Mesenteric fat pad (tissue), 1 donor: ENCODE measurements at places on chromosomes 12 and 14. TPM values are rescaled to one million over a fixed set of nuclear protein-coding genes. Genes with fewer than 3 reads are reported as not detected.

The ERO1A gene
- total RNA-seq: 37.8 TPM

The FAM181A gene
- not detected for total RNA-seq

The EXD2 gene
- 27.5 TPM for total RNA-seq

The OTOGL gene
- not detected for total RNA-seq

The ASCL1 gene
- total RNA-seq: not detected

The SCN8A gene
- total RNA-seq: 1.2 TPM

The KCTD10 gene
- 103 TPM for total RNA-seq

The EML5 gene
- total RNA-seq: 0.13 TPM

The CHGA gene
- 0.22 TPM for total RNA-seq

The TOMM20L gene
- not detected for total RNA-seq

The CLBA1 gene
- total RNA-seq: 2.8 TPM

The TSHR gene
- 0.39 TPM for total RNA-seq

The ATP5F1B gene
- 570 TPM for total RNA-seq

The CCDC38 gene
- total RNA-seq: not detected

The MGAT4C gene
- 0.32 TPM for total RNA-seq

The CD63 gene
- total RNA-seq: 1,545 TPM

The KRT71 gene
- total RNA-seq: not detected

The ALDH6A1 gene
- 42.1 TPM for total RNA-seq

The TGM1 gene
- 0.77 TPM for total RNA-seq

The LIN7A gene
- 5.8 TPM for total RNA-seq

The KRT74 gene
- not detected for total RNA-seq

The DPY19L2 gene
- 6.2 TPM for total RNA-seq

The BEGAIN gene
- 2.2 TPM for total RNA-seq

The TPH2 gene
- total RNA-seq: not detected

The CYP27B1 gene
- total RNA-seq: 1.8 TPM

The TESPA1 gene
- 0.48 TPM for total RNA-seq

The SYNE3 gene
- 179 TPM for total RNA-seq

The KRT72 gene
- total RNA-seq: not detected

The LRTM2 gene
- not detected for total RNA-seq

The C14orf180 gene
- 25.5 TPM for total RNA-seq

The ZNF385A gene
- 31.9 TPM for total RNA-seq

The TROAP gene
- total RNA-seq: not detected

The CS gene
- 374 TPM for total RNA-seq

The CD163 gene
- total RNA-seq: 943 TPM

The GXYLT1 gene
- 12.1 TPM for total RNA-seq

The FOXG1 gene
- not detected for total RNA-seq

The RNF212B gene
- total RNA-seq: not detected

The EMP1 gene
- 1,519 TPM for total RNA-seq

The ACSS3 gene
- total RNA-seq: 36.2 TPM

The KCNH3 gene
- total RNA-seq: 0.19 TPM

The RPGRIP1 gene
- 0.80 TPM for total RNA-seq

The RD3L gene
- not detected for total RNA-seq

The NOXRED1 gene
- 0.29 TPM for total RNA-seq

The KITLG gene
- total RNA-seq: 9.6 TPM

The PLCZ1 gene
- not detected for total RNA-seq

The GSC gene
- total RNA-seq: 1.7 TPM

The DDX11 gene
- total RNA-seq: 28.3 TPM

The ALG10B gene
- 4.6 TPM for total RNA-seq

The RALGAPA1 gene
- 50.7 TPM for total RNA-seq

The NR1H4 gene
- total RNA-seq: not detected

The ETFBKMT gene
- total RNA-seq: 3.3 TPM

The PPM1H gene
- 5.1 TPM for total RNA-seq

The LALBA gene
- total RNA-seq: not detected

The TRIAP1 gene
- 19.9 TPM for total RNA-seq

The KRT73 gene
- not detected for total RNA-seq

The KLRB1 gene
- total RNA-seq: 0.39 TPM

The ABCD2 gene
- 26.0 TPM for total RNA-seq
